HuH-7 (cell line): ENCODE measurements at places on chromosomes 4 and X.

DNA sequence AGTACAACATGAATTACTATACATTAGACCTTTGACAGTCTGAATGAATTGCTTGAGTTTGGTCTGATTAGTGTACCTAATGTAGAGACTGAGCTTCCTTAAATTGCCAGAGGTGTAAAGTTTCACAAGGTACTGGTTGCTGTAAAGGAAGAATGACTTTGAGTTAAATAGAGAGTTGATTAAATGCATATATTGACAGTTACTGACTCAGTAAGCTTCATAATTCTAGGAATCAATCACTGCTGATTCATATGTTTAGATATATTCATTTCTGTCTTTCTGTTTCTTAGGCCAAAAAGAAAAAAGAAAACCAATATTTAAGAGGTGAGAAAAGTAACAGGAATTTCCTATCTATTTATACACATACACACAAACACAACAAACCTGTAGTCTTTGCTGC is 16.2 kb upstream of the ART3 start:
- no peak for DNase-seq

DNA sequence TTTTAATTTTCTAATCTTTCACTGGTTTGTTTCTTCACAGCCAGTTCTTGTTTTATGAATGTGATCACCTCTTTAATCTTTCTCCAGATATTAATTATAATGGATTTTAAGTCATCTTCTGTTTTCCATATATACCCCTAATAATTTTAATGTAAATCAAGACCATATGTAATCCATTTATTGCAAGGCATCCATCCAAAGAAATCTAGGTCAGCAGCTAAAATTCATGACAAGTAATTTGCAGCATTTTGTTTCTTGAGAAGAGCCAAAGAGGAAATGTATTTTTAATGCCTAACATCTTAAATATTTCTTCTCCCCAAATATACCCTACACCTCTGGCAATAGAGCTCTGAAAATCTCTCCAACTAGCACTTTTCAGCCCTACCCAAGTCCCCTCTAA is 81.1 kb downstream of the SUPT20HL2 start:
- no peak for DNase-seq

DNA sequence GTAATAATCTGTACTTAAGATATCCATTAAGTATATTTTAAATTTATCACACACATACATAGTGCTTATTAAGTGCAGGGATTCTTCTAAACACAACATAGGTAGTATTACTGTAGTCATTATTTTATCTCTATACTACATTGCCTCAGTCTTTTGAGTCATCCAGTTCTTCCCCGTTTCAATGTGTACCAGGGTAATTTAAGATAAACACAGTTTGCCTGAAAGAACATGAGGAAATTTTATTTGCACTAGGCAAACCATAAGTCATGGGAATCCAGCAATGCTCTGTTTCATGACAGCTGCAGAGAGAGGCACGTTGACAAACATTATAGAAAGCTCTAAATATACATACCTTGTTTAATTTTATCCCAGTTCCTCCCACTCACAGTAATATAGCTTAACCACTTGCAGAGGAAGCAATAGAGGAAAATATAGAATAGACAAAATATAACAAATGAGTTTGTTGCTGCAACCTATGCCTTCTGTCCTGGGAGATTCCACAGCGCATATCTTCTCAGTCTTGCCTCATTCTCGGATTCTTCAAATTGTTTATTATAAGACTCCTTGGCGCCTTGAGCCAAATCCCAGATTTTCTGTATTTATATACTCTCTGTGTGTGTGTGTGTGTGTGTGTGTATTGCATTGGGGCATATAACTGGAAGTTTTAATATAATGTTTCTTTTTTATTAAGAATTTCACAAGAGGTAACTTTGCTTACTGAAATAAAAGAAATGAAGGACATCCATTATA is 258.6 kb downstream of the FAM133A start:
- DNase-seq, result no peak

- no peak for DNase-seq
Measured at GRCh38 chr4:169250796-169251195, 20.0 kb downstream of the SH3RF1 start.
